ENCODE measurements at places on chromosomes 13 and 19. TPM values are rescaled to one million over a fixed set of nuclear protein-coding genes. Genes with fewer than 3 reads are reported as not detected.

CEACAM7 gene
- not detected for total RNA-seq

MAST1 gene
- 1.5 TPM for total RNA-seq

RDH13 gene
- 13.8 TPM for total RNA-seq

WDR88 gene
- total RNA-seq: not detected

COX7A1 gene
- total RNA-seq: not detected

TYROBP gene
- not detected for total RNA-seq

SULT2A1 gene
- not detected for total RNA-seq

STAP2 gene
- total RNA-seq: 70.8 TPM

TEX101 gene
- total RNA-seq: not detected

HTR2A gene
- total RNA-seq: not detected

S1PR4 gene
- not detected for total RNA-seq

TSSK6 gene
- 0.58 TPM for total RNA-seq

SHISA7 gene
- 0.17 TPM for total RNA-seq

OR7C1 gene
- total RNA-seq: not detected

C19orf73 gene
- 2.7 TPM for total RNA-seq

CTU1 gene
- 12.5 TPM for total RNA-seq

HSPB6 gene
- total RNA-seq: 0.14 TPM

OR4F17 gene
- not detected for total RNA-seq
